ENCODE measurements at places on chromosomes 2 and 18. TPM values are rescaled to one million over a fixed set of nuclear protein-coding genes. Genes with fewer than 3 reads are reported as not detected.

Gene RGPD3
- total RNA-seq: 0.27 TPM

Gene SCN2A
- total RNA-seq: 2.9 TPM

Gene DNAJC5G
- total RNA-seq: not detected

Gene USP40
- total RNA-seq: 28.2 TPM

Gene POTEC
- not detected for total RNA-seq

Gene MAP2
- 7.2 TPM for total RNA-seq

Gene AGXT
- total RNA-seq: 90.8 TPM

Gene CNTNAP5
- total RNA-seq: not detected

Gene INHBB
- total RNA-seq: 4.4 TPM

Gene GKN2
- not detected for total RNA-seq

Gene RAB6C
- 0.04 TPM for total RNA-seq
